ENCODE measurements at places on chromosomes 4 and X.

DNA sequence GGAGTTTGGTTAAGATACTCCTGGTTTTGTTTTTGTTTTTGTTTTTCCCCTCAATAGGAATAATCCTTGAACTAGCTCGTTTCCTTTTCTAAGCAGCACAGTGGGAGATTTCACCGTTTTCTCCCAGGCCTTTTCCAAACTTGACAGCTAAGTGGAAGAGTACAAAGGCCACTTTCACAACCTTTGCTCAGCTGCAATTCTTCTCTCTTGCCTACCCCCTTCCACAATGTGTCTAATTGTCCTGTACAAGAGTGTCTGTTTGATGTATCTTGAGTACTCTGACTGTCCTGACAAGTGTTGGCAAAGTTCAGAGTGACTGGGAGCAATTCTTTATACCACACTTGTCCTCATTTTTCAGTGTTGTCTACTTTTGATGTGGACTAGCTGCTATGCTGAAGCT, 674.3 kb upstream of the AMOT start:
- DNase-seq = no peak

GRCh38 chr4:183552274-183553146, 47.7 kb downstream of the ING2 start:
- no peak for DNase-seq

DNA sequence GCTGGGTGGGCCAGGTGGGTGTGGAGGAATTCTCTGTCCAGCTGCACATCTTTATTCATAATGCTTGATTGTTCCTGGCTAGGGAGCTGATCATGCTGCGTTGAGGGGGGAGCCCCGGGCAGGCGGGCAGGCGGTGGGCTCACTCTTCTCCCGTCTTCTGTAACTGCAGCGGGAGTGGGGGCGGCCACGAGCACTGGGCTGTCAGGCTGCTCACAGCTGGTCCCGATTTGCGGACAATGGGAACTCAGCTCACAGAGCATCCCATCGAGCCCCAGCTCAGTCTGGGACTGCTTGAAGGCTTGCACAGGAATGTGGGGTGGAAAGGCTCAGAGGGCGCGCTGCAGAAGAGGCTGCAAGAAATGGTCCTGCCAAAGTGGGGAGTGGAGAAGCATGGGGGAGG, 63.8 kb downstream of the EFNB1 start:
- DNase-seq = no peak

GRCh38 chr4:66465111-66465510, 794.8 kb upstream of the EPHA5 start:
- no peak for DNase-seq

DNA sequence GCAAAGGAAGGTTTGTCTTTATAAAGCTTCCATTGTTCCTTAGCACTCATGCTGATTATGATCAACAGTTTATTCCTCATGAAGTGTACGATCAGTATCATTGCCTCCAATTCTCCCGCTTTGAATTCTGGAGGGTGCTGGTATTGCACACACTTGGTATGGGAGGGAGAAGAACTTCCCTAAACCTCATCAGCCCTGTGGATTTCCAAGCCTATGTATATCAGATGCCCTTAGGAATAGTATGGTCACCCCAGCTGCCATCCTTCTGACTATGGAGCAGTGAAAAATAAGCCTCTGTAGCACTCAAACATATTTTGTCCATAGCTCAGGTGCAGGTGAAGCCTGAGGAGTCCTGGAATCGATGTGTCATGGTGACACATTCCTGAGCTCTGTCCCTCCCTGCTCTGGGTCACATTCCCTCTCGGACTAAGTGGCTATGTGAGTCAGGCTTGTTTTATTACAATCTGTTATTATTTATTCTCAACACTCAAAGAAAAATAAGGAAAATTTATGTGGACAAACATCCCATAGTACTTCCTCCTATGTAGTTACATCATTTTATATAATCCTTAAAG, 2.0 kb upstream of the ZDHHC9 start:
- no peak for DNase-seq

DNA sequence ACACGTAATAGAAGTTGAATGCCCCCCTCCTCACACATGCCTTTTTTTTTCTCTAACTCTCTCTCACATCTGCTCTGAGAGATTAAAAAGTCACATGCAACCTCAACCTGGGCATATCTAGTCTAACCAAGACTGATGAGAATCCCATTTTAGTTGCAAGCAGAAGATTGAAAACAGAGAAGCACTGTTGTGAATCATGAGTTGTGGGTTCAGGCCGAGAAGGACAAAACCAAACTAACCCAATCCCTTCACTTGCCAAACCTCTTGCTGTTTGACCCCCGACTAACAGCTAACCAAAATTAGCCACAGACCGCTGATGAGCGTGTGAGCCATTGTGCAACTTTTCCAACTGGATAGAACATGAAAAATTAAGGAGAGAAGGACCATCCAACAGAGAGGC, 31.8 kb downstream of the CXCL1 start:
- no peak for DNase-seq

DNA sequence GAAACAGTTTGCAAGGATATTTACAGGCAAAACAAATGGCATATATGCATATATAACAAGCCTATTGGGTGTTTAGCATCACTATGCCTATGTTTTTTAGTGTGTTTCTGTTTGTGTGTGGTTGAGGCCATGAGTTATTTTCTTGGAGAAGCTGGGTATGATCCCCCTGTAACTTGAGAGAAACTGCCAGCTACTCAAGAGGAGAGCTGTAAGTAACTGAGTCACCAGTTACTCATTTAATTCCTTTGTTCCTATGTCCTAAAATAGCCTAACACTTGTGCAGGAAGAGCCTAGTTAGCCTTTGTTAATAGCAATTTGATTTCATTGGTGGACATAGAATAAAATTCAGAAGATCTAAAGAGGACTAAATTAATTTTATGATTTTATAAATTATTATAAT, 79.1 kb downstream of the PWWP3B start:
- DNase-seq = no peak

GRCh38 chr4:81826335-81826734, 354.6 kb upstream of the RASGEF1B start:
- DNase-seq = no peak

GRCh38 chr4:153010146-153010545, 74.0 kb downstream of the FHDC1 start:
- DNase-seq = no peak

GRCh38 chrX:110204986-110205385, 112.9 kb downstream of the AMMECR1 start:
- DNase-seq = no peak

GRCh38 chr4:187883049-187883448, 112.5 kb upstream of the ZFP42 start:
- DNase-seq = no peak

GRCh38 chrX:100695302-100695701, 36.6 kb downstream of the SYTL4 start:
- no peak for DNase-seq

DNA sequence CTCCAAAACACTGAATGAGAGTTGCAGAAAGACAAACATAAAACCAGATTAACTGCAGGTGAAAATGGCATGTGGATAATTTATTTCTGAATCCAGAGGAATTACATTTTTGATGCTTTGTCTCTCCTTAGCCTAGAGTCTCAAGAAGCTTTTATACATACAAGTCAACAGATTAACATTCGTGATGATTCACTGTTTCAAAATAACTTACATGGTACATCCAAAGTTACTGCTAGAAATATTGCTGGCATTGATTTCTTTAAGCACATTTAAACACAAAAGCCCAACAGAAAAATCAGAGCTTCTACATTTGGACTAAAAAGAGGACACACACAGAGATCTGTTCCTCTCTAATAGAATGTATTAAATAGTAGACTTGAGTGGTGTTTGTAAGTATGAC, 105.6 kb downstream of the AMELX start:
- DNase-seq = no peak

GRCh38 chrX:15292861-15293260, 22.6 kb downstream of the ASB11 start:
- no peak for DNase-seq

DNA sequence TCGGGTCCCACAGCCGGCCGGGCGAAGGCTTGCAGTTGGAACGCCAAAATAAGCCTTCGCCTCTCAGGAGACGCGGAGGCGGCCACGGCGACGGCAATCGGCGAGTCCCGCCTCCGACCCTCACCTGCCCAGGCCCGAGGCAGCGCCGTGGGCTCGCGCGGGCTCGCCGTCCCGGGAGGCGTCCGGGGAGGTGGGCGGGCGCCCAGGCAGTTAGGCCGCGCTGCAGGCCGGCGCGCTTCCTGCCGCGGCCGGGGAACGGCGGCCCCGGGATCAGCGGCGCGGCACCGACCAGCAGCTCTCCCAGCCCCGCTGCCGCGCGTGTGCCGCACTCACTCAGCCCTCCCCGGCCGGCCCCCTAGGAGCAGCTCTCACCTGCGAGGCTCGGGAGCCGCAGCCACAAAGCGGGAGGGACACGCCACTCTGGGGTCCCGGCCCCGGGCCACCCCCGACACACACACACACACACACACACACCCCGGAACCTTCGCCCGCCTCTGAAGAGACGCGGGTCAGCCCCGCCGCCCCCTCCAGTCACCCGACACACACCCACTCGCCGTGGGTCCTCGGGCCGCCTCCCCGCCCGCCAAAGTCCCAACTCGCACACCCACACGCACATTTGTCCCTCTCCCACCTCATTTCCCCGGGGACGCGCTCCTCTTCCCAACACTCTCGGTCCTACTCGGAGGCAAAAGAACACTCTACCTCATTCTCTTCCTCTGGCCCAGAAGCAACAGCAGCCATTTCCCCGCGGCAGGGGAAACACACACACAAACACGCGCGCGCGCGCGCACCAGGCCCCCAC, at the start of gene CNOT6L:
CNOT6L (minus strand) TSS at position 767 of the 802 bp plus-strand sequence; CDS start at position 707, 60 bp downstream.
- peak; percentile 59 for DNase-seq

DNA sequence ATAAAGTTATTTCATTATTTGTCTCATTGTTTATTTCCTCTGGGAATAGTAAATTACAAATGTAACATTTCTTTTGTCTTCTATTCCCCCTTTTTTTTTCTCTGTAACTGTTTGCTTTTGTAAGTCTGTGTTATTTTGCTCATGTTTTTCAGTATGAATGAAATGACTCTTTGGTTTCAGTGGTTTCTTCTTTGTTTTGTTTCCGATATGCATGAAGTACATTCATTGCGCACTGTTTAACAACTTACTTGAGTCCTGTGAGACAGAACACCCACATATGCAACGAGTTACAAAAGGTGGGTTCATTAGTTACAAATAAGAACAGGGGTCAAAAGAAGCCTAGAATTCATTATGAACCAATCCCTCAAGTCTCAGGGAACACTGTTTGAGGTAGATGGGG, 175.0 kb upstream of the UGT8 start:
- DNase-seq = no peak

DNA sequence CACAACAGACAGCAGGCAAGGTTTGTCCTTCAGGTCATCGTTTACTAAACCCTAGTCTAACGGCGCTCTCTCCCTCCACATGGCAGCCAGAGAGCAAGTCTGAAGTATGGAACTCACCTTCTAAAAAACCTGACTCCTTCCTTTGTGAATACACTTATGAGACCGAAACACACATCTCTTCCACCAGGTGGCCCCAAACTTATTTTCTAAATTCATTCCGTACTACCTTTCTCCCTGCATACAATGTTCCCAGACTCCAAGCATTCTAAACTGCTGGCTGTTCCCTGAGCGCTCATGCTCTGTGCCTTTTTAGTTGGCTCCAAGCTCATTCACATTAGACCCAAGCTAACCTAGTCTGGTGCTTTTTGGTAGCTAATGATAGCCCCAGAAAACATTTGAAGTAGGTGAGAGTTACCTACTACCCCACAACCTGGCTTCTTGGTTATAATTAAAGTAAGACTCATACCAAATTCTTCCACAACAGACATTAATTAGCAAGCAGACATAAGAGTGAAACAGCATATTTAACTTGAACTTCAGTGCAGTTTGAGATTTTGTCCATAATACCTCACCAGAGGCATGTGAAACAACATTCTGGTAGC, 67.6 kb upstream of the DCLK2 start:
- no peak for DNase-seq

- DNase-seq = peak; percentile 75
These were observed at the start of gene RTL5 for GRCh38 chrX:72131317-72132294. RTL5 (minus strand) TSS chrX:72131915.

GRCh38 chrX:2677764-2678163, 13.3 kb upstream of the CD99 start:
- DNase-seq = no peak

DNA sequence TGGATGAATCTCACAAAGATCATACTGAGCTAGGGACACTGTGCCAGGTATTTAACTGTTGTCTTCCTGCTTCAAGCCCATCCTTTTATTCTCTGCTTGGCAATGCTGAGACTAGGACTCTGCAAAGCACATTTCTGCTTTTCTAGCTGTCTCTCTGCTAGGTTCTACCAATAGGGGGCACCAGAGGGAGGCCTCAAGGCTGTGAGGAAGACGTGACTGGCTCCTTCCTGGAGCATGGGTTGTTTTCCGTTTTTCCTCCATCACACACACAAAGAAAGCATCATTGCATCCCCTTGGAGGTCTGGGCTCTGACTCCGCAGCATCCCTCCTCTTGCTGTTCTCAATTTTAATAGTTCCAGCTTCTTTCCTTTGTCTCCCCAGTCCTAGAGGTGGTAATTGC, 10.9 kb upstream of the DCTD start:
- no peak for DNase-seq

- no peak for DNase-seq
These were observed 13.0 kb downstream of the SLC16A2 start for GRCh38 chrX:74434336-74434735.

GRCh38 chrX:31266203-31267076, 194.6 kb upstream of the FTHL17 start:
- peak; percentile 21 for DNase-seq

- no peak for DNase-seq
These were observed 5.9 kb downstream of the MRFAP1L1 start for GRCh38 chr4:6703786-6704185.

GRCh38 chr4:72846280-72847111, 223.0 kb downstream of the COX18 start:
- DNase-seq = no peak

DNA sequence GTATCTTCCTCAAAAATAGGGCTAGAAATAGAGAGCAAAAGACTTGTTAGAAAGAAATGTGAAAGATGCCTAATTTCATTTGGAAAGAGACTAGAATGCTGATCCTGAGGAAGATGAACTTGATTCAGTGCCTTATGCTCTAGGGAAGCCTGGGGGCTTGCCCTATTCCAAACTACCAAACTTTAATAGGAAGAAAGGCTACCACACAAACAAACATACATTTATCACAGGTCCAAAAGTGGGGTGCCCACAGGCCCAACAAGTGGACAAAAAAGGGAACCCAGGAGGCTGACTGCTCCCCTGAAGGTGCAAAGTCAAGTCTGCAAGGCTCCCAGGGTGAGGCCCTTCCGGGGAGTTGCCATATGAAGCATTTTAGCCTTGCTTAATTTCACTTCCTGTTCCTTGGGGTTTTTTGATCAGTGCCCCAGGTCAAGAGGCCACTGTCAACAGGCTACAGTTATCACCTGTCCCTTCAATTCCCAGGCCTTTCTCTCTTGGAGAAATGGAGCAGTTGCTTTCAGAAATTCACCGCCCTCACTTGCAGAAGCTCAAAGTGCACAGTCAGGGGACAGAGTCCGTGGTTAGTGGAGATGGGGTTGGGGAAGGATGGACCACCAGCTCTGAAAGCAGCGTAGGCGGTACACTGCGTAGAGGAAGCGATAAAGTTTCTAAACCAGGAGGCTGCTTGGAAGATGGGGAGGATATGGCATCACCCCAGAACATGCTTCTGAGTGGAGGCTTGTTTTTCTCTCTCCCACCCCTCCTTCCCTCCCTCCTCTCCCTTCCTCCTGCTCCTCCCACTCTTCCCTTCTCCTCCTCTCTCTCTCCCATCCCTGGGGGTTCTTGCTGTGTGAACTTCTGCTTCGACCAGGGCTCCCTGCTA, 36.4 kb downstream of the TMEM154 start:
- no peak for DNase-seq

- DNase-seq = no peak
These were observed 384.0 kb downstream of the TMA16 start for GRCh38 chr4:163878336-163879121.

GRCh38 chr4:87101543-87102199, 118.7 kb downstream of the KLHL8 start:
- no peak for DNase-seq
